ENCODE measurements at places on chromosomes 1 and 21.

DNA sequence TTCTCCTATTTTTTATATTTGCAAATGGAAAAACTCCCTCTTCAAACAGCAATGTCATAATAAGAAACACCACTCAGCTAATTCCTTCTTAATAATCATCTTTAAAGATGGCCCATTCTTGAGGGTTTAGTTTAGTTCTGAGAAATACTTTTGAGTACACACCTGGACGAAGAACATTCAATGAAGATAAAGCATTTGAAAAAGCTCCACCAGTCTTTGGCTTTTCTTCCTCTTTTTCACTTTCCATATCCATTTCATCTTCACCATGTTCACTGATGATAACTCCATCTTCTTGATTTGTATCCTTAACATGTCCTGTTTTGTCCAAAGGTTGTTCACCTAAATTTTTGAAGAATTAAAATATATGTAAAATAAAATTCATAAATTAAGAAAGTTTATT lies 7.4 kb downstream of the PAXBP1 start:
- no peak for DNase-seq

GRCh38 chr1:233993651-233994050 lies 89.2 kb downstream of the SLC35F3 start:
- peak; percentile 79 for DNase-seq

DNA sequence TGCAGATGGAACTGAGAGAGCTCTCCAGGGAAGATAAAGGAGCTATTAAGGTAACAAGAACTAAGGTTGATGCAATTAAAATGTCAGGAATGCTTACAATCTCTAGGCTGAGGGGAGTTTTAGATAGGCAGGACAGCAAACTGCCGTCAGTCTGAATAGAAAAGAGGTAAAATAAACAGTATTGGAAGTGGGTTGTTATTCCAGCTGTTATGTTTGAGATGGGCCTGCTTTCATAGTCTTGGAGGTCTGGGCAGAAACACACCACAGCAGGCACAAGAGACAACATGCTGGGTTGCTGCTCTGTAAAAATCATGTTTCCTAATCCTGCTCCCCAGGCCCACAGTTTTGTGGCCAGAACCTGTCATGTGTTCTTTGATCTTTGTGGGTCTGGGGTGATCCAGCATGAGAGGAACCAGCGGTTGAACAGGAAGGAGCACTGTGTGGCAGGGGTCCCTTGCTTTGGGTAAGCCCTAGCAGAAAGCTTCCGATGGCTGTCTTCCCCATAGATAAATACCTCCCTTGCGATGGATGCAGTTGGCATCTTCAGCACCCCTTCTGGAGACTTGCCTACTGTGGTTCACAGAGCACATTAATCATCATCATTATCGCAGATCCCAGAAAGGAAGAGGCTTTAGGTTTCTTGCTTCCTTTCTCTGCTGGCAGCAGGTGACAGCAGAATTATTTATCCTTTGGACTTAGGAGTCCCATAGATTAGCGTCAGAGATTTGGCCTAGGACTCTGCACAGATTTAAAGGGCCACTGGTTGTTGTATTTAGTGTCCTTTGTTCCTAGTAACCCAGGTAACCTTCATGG lies 97.1 kb downstream of the AK5 start:
- DNase-seq, result no peak

DNA sequence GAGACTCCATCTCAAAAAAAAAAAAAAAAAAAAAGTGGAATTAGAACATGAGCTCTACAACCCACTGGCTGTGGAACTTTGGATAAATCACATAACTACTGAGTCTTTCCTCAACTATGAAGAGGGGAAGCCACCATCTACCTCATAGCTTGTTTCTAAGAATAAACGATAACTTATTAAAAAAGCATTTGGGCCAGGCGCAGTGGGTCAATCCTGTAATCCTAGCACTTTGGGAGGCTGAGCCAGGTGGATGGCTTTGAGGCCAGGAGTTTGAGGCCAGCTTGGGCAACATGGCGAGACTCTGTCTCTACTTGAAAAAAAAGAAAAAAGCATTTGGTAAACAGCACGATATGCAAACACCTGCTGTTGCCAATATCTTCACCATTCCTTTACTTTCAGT lies 31.8 kb upstream of the MEF2D start:
- DNase-seq, result no peak

DNA sequence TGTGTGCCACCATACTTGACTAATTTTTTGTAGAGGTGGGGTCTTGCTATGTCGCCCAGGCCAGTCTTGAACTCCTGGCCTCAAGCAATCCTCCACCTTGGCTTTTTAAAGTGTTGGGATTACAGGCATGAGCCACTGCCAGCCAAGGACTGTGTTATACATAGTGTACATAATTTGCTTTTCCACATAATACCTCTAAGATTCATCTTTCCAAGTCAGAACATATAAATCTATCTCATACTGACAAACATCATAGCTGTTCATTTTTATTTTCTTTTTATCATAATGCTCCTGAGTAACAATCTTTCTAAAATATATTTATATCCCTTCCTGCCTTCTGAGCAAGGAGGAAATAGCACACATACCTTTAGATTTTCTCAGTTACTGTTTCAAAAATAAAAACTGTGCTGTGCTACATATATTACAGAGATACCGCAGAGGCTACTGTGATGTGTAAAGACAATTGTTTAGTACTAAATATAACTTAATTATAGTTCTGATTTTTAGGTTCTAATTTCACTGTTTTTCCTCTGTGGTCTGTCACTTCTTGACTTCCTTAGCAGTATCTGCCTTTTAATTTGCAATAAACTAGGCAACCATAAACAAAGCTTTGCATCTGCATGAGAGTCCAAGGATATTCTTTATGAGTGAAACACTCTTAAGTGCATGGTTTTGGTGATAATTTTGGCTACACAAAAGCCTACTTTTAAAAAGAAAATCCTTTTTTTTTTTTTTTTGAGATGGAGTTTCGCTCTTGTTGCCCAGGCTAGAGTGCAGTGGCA lies 59.3 kb downstream of the EYA3 start:
- no peak for DNase-seq

DNA sequence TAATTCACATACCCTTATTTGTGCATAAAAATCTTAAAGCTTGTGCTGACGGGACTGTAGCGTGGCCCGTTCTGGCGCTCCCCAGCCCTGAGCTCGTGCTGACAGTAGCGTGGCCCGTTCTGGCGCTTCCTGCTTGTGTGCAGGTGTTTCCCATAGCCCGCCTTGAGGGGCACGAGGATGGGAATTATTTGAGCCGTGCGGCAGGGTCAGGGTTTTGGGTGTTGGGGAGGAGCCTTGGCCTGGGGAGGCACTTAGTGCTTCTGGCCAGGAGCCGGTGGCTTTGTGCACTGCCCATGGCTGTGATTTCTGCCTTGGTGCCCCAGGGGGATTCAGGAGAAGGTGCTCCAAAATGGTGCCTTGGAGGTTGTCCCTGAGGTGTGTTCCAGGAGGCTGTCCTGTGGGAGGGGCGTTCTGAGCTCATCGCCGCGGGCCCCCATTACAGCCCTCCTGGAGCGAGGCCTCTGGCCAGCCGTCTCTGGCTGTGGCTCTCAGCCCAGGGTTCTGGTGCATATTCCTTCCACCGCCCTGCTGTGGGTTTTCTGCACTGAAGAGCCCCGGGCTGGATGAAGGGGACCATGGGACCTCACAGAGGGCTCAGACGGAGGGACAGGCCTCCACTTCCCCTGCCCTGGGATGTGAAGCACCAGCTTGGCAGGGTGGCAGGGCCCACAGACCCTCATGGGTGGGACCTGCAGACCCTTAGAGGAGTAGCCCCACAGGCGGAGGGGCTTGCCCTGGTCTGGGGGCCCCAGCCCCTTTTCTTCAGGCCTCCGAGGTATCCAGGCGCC lies 6.6 kb downstream of the SLX9 start:
- DNase-seq, result no peak

DNA sequence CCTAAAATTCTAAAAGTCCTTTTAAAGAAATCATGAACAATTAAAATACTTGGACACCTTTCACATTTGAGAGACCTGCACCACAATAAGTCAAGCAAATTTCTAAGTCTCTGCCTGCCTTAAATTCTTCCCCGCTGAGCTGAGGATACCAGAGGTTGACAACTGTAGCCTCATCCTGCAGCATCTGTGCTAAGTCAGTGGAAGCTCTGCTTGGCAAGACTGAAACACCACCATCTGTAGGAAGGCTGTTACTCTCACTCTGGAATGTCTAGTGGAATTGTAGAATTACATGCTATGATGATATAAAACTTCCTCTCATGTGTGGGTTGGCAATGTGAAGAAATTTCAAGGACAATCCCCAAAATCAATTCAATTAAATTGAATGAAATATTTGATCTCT lies 1756.5 kb downstream of the NCAM2 start:
- no peak for DNase-seq

- DNase-seq, result no peak
Measured at GRCh38 chr1:23441446-23442148, 17.0 kb upstream of the TCEA3 start.

- no peak for DNase-seq
Measured at GRCh38 chr1:58318157-58319005, 228.1 kb downstream of the OMA1 start.

DNA sequence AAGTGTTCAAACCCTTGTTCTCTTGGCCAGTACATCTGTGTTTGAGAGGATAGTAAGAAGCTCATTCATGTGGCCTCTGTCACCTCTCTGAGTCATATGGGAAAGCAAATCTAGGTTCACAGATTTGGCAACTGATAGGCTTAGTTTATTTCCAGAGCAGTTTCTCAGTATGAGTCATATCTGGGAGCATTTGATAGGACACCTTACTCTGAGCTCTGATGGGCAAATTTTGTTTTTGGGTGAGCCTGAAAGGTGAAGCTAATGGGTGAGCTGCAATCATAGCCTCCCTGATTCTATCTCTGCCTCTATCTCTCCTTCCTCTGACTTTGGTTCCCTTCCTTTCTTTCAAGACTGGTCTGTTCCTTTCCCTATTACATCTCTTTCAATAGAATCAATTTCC lies 134.4 kb downstream of the S1PR1 start:
- DNase-seq, result peak; percentile 85
